T-helper 9 cell (primary cell): ENCODE measurements at places on chromosomes 5 and 9.

DNA sequence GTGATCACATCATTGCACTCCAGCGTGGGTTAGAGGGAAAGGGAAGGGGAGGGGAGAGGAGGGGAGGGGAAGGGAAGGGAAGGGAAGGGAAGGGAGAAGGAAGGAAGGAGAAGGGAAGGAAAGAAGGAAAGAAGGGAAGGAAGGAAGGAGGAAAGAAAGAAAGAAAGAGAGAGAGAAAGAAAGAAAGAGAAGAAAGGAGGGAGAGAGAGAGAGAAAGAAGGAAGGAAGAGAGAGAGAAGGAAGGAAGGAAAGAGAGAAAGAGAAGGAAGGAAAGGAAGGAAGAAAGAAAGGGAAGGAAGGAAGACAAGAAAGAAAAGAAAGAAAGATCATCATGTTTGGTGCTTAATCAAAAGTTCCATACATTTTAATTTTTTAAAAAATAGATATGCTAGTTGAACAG lies 136.2 kb downstream of the CMYA5 start:
- no peak for DNase-seq

DNA sequence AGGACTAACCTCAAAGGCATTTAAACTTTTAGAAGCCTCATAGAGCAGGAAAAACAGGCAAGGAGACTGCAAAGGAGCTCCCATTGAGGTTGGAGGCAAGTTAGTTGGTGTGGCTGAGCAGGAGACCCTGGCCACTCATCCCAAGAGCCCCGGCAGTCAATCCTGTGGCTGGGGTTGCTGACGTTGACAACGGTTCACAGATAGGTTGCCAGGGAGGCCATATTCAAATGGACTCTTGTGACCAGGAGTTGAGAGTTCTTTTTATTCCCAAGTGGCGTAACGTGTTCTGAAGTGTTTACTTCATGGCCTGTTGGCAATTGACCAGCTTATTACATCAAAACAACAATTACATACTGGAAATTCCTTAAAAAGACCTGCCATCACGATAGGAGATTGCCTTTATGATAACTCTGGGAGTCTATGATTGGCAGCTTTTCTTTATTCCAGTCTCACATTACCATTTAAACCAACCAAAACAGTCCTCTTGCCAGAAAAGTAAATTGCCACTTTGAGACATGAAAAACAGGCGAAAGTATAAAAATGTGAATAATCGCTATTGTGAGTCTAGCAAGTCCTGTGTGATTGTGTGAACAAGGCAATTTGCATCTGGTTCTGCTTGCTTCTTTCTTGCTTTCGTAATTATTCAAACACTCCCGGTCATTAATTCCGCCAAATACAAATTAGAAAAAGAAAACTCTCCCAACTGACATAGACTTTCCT lies 394.9 kb downstream of the MED10 start:
- DNase-seq, result no peak

DNA sequence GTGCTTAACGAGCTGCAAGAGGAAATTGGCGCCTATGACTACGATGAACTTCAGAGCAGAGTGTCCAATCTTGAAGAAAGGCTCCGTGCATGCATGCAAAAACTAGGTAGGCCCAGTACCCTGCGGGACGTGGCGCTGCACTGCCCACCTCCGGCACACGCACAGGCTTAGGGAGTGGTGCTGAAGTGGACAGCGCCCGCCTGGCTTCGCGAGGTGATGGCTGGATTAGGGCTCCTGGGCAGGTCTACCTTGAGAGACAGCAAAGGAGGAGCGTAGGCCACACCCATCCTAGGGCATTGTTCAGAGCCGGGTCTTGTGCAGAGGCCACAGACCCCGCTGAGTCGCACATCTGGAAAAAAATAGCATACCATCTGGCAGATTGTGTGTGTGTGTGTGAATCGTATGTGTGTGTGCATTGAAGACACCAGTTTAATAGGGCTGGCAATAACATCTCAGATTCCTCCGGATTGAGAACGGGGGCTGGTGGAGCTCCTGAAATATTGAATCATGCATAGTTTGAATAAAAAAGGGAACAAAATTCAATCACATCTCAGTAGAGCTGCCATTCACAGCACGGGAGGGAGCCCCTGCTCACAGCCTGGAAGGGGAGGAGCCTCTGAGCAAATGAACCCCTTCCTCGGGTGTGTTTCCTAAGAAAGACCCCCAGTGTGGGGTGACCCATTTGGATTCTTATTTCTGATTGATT lies 11.1 kb downstream of the OLFM1 start:
- DNase-seq, result no peak

GRCh38 chr5:41408676-41409443 lies 101.5 kb downstream of the PLCXD3 start:
- DNase-seq, result no peak

- DNase-seq, result no peak
These were observed 150.9 kb downstream of the OSTF1 start for GRCh38 chr9:75239176-75239575.

- no peak for DNase-seq
These were observed 64.6 kb upstream of the KLF9 start for GRCh38 chr9:70478963-70479641.

DNA sequence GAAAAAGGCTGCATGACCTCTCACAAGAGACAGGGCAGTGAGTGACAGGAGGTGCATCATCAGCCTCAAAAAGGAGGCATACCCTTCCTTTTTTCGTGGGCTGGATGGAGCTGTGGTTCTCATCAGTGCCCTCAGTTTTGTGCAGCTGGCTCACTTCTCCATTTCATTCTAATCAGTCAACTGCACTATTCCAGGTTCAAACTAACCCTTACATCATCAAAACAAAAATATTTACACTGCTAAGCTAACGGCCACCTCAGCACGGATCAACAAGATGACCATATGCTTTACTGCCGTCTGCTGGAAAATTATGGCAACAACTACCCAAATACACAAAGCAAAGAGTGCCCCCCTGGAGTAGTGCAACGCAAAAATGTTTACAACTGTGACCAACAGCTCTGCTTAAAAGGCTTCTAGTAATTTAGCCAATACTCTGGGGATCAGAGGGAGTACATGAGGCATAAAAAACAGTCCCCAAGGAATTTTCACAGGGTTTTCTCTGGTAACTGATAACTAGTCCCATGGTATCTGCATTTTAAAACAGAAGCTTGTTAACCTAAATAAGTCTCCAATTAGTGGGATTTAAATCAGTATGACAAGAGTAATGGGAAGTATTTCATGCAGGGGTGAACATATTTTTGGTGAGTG lies 10.8 kb downstream of the KCNV2 start:
- DNase-seq, result no peak

- no peak for DNase-seq
These were observed 221.6 kb downstream of the ACTL7B start for GRCh38 chr9:108634204-108634603.
